ENCODE measurements at places on chromosomes 13 and 19.

- DNase-seq: no peak
Observed at GRCh38 chr13:94119360-94119936, 360.0 kb downstream of the DCT start.

DNA sequence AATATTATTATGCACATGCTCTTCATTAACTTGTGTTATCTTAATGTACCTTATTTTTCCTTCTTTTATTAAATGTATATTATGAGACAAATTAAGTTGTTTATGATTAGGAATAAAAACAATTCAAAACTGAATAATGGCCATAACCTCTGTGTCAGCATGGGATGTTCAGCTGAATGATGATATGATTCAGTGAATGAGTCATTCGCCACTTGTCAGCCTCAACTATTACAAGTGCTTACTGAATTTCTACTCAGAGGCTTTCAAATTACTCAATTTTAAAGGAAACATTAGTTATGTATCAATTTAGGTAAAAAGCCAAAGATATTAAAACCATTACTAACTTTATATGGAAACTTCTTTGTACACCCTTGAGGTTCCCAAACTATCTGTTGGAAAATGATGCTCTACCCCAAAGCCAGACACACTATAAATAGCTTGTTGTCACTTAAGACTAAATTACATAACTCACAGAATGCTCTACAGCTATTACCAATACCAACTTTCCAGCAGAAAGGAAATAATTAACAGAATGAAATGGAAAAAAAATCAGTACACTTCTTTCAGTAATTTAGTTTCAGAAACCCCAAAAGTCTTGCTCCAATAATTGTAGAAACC is 14.4 kb downstream of the LIG4 start:
- no peak for DNase-seq

- DNase-seq: no peak
Observed at GRCh38 chr19:30791088-30791487, 418.9 kb downstream of the ZNF536 start.

GRCh38 chr19:49859682-49860335 is 7.6 kb downstream of the PNKP start:
- DNase-seq: no peak

DNA sequence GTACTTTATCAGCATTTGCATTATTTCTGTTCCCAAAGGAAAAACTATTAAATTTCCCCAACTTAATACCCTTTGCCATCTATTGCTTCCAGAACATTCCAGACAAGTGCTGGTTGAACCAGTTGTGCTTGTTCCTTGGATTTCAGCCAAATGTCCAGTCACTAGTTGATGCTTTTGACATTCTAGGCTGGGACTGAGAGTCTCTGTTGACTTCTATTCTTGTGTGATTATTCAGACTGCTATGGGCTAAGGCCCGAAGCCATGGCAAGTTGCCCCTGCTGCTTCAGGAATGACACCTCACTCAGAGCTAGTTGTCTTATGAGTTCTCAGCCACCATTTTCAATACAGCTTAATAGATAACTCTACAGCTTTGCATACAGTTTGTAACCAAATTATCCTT is 458.1 kb upstream of the ARGLU1 start:
- no peak for DNase-seq

- DNase-seq: no peak
Observed at GRCh38 chr13:63636316-63636993, 2220.8 kb upstream of the PCDH20 start.

- DNase-seq: no peak
Observed at GRCh38 chr19:34725400-34725799, 8.6 kb upstream of the ZNF181 start.

DNA sequence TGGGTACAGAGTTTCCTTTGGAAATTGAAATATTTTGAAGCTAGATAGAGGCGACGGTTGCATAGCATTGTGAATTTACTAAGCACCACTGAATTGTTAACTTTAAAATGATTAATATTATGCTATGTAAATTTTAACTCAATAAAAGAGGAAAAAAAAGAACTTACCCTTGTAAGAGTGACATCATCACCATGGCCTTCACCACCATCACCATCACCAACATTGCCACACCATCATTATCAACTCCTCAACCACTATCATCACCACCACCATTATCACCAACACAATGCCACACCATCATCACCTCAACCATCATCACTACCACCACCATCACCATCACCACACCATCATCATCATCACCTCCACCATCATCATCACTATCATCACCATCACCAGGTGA is 113.9 kb downstream of the TUBA3C start:
- DNase-seq: no peak

GRCh38 chr19:30556230-30556711 is 184.1 kb downstream of the ZNF536 start:
- DNase-seq: no peak

- no peak for DNase-seq
Observed at GRCh38 chr13:80962173-80962572, 621.2 kb upstream of the SPRY2 start.

GRCh38 chr19:29873024-29873800 is 61.4 kb downstream of the CCNE1 start:
- peak; percentile 64 for DNase-seq

DNA sequence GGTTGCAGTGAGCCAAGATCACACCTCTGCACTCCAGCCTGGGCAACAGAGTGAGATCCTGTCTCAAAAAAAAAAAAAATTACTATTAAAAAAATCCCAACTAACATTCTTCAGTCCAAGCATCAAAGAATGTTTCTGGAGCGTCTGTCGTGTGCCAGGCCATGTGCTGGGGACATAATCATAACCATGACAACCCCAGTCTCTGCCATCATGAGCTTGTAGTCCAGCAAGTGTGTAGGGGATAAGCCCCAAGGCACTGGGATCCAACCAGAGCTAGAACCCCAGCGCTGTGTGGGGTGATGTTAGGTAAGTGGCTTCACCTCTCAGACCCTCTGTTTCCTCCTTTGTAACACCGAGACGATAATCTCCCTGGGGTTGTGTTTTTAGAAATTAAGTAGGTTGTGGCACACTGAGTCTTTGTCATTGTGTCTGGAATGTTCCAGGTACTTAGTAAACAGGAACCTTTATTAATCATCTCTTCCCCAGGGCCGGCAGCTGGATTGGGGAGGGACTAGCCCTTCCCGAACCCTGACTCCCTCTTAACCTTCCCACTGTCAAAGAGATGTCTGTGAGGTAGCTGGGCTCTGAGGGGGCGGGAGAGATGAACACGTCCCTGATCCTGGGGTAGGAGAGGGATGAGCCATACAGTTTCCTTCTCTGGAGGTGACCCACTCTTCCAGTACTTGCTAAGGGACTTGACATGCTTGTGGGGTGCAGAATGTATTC is 5.2 kb downstream of the ITPKC start:
- DNase-seq: no peak

- DNase-seq: no peak
Observed at GRCh38 chr19:29550896-29551295, 25.1 kb downstream of the VSTM2B start.

DNA sequence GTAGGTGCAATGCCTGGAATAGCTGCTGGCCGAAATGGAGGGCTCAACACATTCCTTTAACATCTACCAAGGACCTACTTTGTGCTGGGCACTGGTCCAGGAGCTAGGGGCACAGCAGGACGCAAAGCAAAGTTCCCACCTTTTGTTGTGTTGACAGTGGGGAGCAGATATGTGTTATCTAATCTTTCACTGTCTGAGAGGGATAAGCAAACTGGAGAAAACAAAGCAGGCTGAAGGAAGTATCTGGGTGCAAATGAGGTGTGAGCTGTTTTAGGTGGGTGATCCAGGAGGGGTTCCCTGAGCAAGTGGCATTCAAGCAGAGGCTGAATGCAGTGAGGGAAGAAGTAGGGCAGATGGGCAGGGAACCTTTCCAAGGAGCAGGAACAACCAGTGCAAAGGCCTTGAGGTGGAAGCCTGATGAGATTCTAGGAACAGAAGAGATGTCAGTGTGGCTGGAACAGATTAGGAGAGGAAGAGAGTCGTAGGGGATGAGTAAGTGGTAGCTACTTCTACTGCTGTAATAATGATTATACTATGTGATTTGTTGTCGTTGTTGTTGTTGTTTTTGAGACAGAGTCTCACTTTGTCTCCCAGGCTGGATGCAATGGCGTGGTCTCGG is 2.2 kb upstream of the PLAUR start:
- DNase-seq: no peak
